ENCODE measurements at places on chromosomes 13 and 19. TPM values are rescaled to one million over a fixed set of nuclear protein-coding genes. Genes with fewer than 3 reads are reported as not detected.

GRCh38 chr13:78764665-78765064, 105.7 kb upstream of the OBI1 start:
- no peaks in the 10 kb centered on the region for H3K4me1 ChIP-seq
- no peaks in the 10 kb centered on the region for H3K36me3 ChIP-seq
- no peak overlapping the region for H3K27ac ChIP-seq
- no peak overlapping the region for H3K4me3 ChIP-seq

DNA sequence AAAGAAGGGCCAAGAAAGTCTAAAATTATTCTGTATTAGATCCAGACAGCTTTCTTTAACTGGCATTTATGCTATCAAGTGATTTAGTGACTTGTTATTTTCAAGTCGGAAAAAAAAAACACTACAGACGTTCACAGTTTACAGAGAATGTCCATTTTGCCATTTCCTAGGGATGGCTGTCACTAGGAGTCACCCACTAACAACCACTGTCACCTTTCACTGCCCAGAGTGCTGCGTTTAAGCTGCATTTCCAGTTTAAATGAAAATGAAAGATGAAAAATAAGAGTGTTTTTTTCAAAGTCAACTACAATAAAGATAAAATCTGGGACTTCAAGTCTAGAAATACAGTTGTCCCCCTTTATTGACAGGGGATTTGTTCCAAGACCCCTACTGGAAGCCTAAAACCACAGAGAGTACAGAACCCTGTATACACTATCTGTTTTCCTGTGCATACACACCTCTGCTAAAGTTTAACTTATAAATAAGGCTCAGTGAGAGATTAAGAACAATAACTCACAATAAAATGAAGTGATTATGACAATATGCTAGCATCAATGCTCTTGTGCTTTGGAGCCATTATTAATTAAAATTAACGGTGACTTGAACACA, 112.5 kb downstream of the SACS start:
- no peak overlapping the region for H3K27ac ChIP-seq
- no peaks in the 10 kb centered on the region for H3K36me3 ChIP-seq
- peak overlapping the region; percentile 85 for H3K4me3 ChIP-seq
- DNase-seq, result no peak
- no peaks in the 10 kb centered on the region for H3K27me3 ChIP-seq
- peaks cover 8% of the 10 kb centered on the region for H3K4me1 ChIP-seq

DNA sequence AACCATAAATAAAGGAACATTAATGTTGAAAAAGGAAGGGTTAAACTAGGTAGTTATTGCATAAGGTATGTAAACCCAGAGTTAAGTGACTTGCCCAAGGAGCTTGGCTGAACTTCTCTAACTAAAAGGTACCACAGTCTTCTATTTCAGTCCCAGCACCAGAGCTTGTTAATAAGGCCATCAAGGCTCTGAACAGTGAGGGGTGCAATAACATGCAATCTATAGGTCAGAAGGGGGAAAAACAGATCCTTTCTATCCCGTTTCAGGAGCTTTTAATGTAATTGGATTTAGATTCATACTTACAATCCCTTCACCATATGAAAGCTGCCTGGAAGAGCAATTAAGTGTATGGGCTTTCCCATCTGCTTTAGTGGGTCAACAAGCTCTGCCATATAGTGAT, 441.5 kb upstream of the SPRY2 start:
- H3K27me3 ChIP-seq, result no peaks in the 10 kb centered on the region
- H3K27ac ChIP-seq, result no peak overlapping the region
- no peaks in the 10 kb centered on the region for H3K36me3 ChIP-seq
- no peak overlapping the region for H3K4me3 ChIP-seq
- no peak for DNase-seq

DNA sequence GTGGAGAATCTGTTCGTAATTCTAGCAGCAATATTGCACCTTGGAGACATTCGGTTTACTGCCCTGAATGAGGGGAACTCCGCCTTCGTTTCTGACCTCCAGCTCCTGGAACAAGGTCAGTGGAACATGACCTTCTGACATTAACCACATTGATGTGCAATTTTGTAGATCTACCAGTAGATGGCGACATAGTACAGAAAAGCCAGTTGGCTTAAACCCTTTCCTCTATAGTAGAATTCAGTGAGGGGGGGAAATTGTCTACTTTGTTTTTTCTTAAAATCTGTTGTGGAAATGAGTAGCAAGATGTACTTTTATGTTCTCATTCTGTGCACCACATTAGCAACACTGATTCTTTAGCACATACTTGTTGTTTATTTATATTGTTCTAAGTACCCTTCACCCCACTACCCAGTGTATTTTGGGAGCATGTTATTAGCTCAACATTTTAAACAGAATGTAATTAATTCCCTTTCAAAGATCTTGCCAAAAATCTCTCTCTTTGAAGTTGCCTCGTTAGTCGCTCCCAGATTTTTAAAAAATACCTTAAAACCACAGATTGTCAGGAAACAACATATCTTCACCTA, 332.2 kb downstream of the MYO16 start:
- H3K27me3 ChIP-seq, result no peaks in the 10 kb centered on the region
- H3K27ac ChIP-seq, result no peak overlapping the region
- H3K4me3 ChIP-seq, result no peak overlapping the region
- H3K4me1 ChIP-seq, result no peaks in the 10 kb centered on the region

GRCh38 chr19:41707871-41708371, 505 bp upstream of the CEACAM5 start:
- no peak overlapping the region for H3K4me3 ChIP-seq
- H3K4me1 ChIP-seq, result no peaks in the 10 kb centered on the region
- DNase-seq, result no peak
- H3K27ac ChIP-seq, result no peak overlapping the region
- H3K27me3 ChIP-seq, result peaks cover 2% of the 10 kb centered on the region

DNA sequence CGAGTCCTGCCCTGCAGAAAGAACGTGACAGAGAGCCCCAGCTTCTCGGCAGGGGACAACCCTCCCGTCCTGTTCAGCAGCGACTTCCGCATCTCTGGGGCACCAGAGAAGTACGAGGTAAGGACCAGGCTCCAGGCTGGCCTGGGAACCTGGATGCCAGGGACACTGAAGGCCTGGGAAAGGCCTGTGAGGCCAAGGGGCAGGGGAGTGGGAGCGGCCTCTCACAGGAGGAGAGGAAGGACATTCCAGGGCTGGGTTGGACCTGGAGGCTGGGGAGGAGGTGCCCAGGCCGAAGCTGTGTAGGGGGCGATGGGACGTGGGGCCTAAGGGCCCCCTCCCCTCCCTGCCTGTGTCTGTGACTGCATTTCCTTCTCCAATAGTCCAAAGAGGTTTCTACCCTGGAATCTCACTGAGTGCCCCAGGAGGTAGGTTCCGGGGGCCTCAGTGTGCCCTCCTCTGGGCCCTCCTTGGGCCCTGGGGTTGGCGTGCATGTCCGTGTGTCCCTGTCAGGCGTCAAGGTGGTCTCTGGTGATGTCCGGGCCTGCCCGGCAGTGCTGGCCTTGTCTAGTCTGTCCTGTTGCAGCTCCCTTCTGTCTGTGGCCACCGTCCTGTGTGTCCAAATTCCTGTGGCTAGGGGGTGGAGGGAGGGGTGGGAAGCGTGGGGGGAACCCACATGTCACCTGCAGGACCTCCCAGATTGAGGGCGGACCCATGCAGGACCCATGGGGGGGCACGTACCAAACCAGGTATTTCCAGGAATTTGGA, 16.9 kb upstream of the CD22 start:
- no peaks in the 10 kb centered on the region for H3K36me3 ChIP-seq
- no peak overlapping the region for H3K27ac ChIP-seq
- no peak overlapping the region for H3K4me3 ChIP-seq

The CCL25 gene
- not detected for total RNA-seq

The PALM gene
- total RNA-seq, result not detected
